ENCODE measurements at places on chromosomes 2 and 18. TPM values are rescaled to one million over a fixed set of nuclear protein-coding genes. Genes with fewer than 3 reads are reported as not detected.

EPHA4 gene
- total RNA-seq = 4.0 TPM

CD8A gene
- total RNA-seq = 0.10 TPM

- DNase-seq = no peak
Observed at GRCh38 chr2:151569167-151569566, 159.5 kb downstream of the RIF1 start.

DNA sequence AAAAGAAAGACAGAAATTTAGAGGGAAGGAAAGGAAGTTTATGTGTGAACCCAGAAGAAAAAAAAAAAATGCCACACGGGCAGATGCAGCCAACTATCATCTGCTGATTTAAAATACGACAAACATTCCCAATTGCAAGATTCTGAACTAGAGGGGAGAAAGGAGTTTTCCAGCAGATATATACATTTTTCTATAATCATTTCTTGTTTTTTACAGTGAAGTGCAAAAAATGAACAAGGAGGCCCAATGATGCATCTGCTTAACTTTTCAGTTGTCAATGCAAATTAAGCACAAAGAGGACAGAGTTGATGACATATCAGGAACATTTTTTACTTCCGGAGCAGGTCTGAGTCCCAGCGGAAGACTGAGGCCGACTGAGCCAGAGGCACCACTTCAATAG is 144.7 kb downstream of the MYCN start:
- DNase-seq = no peak

- DNase-seq = no peak
Observed at GRCh38 chr2:173327421-173327820, 27.3 kb upstream of the CDCA7 start.

DNA sequence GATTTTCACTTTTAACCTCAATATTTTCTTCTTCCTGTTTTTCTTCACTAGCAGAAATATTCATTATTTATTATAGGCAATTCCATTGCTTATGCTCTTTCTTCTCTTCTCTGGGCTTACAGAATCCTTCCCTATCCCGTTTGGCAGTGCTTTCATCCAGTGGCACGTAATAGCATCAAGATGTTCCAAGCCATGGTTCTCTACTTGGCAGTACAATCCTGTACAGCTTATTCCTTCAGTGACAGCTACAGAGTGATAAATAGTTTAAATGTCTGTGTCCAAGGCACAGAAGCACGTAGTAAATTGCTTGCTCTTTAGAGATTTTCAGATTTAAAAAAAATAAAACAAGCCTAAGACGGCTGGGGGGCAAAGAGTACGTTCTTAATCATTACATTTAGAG is 1964.3 kb downstream of the SUCLG1 start:
- no peak for DNase-seq

DNA sequence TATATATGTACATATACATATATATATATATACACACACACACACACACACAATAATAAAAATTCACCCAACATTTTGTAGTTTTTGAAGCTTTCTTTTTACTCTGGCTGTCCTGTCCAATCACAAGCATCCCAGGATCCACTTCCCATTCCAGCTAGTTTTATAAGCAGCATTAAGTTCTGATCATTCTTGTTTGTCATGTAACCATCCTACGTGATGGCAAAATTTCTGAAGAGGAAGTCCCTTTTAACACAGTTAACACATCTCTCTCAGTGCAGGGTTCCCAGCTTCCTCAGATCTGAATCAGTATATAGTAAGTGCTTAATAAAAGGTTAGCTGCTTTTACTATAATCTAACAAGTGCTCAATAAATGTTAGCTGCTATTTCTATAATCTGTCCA is 26.4 kb downstream of the MYOM1 start:
- DNase-seq = no peak

IL1A gene
- total RNA-seq = not detected

GRCh38 chr18:2627821-2628276 is 27.7 kb upstream of the SMCHD1 start:
- no peak for DNase-seq

DNA sequence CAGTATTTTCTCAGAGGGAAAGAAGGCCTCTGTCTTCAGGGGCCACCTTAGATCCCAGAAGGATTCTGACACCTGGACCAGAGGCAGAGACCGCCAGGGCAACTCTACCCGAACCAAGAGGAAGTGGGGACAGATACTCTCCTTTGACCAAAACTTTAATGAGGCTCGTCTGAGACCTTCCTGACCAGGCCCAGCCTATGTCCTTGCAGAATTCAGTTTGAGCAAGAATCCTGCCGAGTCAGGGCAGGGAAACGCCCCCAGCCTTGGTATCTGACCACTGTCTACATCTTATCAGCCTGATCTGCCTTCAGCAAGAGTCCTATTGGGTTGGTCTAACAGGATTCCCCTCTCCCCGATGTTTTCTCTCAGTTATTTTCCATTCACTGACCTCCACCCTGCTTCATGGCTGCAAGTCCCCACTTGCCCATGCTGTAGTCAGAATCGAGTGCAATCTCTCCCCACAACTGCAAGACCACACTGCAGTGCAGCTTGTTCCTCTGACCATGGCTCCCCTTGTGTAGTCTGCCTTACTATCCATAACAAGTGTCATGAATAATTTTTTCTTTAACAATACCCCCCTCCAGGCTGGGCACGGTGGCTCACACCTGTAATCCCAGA is 95.0 kb downstream of the MSH2 start:
- no peak for DNase-seq

- peak; percentile 88 for DNase-seq
Observed at GRCh38 chr18:48293954-48294898, 115.0 kb downstream of the ZBTB7C start.

GRCh38 chr2:68912111-68912510 is 40.6 kb downstream of the GKN2 start:
- DNase-seq = no peak

GRCh38 chr2:72824224-72824842 is 1.5 kb downstream of the EXOC6B start:
- peak; percentile 4 for DNase-seq

All from SJCRH30 (cell line).